ENCODE measurements at places on chromosomes 16 and 17.

DNA sequence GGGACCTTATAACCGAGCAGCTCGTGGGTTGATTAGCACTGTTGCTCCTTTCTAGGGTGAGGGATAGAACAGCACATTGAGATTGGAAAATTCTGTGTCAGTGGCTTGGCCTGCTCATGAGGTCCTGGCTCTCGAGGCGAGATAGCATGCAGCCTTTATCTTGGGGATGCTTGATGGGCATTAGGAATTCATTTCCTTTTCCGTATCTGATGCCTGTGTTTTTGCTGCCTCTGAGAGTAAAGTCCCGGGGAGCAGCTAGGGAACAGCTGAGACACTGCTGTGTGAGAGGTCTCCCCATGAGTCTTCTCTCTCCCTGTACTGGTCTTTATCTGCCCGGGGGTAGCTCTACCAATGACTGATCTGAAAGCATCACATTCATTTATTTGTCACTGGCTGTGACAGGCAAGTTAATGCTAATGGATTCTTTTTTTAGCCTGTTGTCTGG, 14.5 kb downstream of the MSI2 start:
- no peak for DNase-seq

DNA sequence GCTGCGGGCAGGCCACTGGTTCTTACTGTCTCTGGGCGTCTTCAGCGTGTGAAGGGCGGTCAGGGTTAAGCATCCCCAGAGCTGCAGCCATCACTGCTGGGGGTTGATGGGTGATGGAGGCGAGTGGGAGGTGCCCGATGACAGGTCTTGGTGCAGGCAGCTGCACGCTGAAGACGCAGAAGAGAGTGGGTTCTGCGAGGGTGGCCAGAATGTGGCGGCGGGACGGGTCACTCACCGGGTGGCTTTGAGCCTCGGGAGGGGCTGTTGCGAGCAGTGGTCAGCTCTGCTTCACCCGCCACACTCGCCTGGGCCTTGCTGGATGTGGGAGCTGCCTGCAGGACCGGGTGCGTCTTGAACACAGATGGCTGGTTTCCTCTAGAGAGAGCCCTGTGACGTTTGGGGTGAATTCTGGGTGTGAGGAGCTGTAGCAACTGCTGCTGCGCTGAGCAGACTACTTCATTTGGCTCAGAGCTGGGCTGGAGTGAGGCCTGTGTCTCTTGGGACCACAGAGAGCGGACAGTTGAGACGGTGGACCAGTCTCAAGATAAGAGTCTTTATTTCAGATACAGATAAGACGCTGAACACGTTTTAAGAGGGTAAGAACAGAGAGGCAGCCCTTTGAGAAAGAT, 44.6 kb upstream of the ZNF750 start:
- no peak for DNase-seq

- DNase-seq: peak; percentile 81
Observed at GRCh38 chr17:78789663-78790181, 7.6 kb upstream of the CYTH1 start.

DNA sequence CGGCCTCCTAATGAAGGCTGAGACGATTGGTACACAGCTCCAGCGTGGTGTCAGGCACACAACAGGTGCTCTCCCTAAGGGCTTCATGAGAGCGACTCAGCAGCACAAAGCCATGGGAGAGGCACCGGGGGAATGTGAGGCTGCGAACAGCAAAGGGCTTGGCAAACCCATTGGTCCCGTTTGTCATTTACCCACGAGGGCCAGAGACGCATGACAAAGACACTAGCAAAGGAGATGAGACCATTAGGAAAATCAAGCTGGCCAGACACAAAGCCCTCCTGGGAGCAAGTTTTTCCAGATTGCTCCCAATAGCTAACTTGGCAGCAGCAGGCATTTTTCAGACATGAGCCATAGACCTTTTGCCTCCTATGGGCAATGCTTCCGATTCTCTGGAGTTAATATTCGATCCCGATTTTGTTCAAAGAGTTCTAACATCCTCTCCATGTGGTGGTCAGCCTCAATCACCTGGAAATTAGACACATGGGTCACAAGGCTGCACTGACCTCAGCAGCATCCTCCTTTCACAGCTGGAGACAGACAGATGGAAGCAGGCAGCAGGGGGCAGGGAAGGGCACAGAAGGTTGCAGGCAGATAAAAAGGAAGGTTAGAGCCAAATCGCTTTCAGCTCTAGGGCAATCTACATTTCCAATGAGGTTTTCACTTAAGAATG, 38.2 kb downstream of the TK2 start:
- no peak for DNase-seq

GRCh38 chr17:45977976-45978626, 20.9 kb upstream of the STH start:
- no peak for DNase-seq

- DNase-seq: no peak
Observed at GRCh38 chr16:82643936-82644630, 17.3 kb downstream of the CDH13 start.

DNA sequence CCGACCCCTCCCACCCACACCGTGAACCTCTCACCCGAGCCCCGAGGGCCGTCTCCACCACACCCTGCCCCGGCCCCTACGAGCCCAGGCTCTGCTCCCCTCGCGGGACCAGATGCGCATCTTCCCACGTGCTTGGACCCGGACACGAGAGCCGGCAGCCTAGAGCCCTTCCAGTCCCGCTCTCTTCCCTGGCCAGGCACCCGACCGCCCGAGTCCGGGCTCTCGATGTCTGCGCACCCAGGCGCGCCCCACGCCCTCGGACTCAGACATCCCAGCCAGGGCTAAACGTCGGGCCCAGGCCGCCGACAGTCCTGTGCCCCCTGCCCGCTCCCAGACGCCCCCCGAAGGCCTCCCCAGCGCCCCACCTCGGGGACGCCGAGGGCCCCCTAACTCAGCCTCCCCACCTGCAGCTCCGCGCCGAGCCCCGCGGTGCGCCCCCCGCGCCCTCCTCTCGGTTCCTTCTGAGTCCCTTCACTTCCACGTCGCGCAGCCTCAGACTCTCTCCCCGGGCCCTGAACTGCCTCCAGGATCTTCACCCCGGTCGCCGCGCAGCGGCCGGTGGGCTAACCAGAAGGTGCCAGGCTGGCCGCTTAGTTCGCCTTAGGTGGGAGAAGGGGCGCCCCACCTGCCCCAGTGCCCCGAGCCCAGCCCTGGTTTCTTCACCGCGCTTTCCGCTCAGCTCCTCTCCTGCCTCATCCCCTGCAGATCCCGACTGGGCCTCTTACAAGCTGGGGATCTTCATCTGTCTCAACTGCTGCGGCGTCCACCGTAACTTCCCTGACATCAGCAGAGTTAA, 688 bp downstream of the ADAP2 start:
- no peak for DNase-seq

Measured in SHP77 treated with DMSO at 0.1 percent for 48 hours (cell line).